ENCODE measurements at places on chromosomes 5 and 9.

GRCh38 chr5:35345222-35345621 is 114.9 kb upstream of the PRLR start:
- DNase-seq: no peak

- peak; percentile 55 for DNase-seq
Measured at GRCh38 chr5:54518146-54518817, 723 bp downstream of the SNX18 start.

GRCh38 chr5:62112689-62113228 is 193.2 kb upstream of the KIF2A start:
- DNase-seq: no peak

- no peak for DNase-seq
Measured at GRCh38 chr9:20476912-20477521, 145.3 kb downstream of the MLLT3 start.

DNA sequence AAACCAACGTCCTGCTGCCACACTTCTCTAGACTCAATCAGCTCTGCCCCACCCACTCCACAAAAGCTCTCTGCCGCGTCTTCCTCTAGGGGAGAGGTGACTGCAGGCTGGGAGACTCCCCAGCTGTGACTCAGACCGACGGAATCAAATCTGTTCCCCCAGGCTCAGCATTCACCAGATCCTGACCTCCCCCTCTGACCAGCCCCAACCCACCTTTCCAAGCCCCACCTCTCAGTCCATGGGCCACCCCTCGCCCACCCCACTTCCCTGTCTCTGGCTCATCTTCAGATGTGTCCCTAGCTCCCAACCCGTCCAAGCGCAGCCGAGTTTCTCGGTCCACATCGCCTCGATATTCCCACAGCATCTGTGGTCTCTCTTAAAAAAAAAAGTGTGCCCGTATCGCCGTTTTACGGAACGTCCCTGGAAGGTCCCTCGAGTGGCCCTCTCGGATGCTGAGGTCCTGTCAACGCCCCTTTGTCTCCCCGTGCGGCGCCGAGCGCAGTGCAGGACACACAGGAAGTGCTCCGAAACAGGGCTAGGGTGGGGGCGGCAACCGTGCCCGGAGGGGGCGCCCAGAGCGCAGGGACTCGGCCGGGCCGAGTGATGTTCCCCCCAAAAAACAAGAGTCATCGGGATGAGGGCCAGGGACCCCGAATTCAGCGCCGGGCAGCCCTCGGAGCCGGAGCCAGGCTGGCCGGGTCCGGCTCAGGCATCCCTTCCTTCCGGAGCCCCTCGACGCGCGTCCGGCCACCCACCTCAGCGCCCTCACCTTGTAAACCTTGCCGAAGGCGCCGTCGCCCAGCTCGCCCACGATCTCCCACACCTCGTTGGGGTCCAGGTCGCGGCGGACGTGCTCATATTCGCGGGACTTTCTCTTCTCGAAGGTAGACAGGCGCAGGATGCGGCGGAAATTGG is 649 bp downstream of the STK10 start:
- peak; percentile 78 for DNase-seq

DNA sequence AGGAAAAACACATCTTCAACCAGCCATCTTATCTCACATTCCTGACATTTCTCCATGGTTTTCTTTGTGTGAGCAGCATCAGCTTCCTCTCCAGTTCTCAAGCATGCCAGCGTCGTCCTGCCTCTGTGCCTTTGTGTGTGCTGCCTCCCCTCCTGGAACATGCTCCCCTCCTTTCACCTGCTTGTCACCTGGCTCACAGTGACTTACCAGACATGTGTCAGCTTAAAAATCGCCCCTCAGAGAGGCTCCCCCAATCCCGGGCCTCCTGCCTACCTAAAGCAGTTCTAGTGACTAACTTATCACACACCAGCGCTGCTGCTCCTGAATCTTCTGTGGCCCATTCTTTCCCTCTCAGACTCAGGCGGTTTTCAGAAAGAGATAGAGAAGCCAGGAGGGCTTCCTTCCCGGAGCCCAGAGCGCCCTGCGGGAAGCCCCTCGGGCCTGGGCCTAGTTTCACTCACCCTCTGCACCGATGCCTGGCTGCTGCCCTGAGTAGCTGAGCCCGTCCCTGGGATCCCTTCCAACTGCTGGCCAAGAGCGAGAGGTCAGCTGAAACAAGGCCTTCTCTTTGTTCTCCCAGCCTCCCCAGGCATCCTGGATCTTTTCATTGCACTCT is 51.1 kb upstream of the MVB12B start:
- no peak for DNase-seq

DNA sequence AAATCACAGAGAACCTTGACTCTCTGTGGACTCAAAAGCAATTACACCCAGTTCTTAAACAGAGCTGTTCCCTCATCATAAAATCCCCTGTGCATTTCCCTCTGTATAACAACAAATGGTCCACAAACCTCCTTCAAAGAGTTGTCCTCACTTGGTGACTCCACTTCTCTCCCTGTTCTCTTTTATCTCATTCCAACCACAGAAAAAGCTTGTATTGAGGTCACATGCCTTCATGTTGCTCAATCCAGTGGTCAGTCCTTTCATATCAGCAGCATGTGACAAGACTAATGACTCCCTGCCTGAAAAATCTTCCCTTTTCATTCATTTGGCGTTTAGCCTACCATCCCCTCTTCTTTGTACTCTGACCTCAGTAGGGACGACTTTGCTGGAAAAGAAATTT is 158.0 kb downstream of the DEPDC1B start:
- peak; percentile 18 for DNase-seq

DNA sequence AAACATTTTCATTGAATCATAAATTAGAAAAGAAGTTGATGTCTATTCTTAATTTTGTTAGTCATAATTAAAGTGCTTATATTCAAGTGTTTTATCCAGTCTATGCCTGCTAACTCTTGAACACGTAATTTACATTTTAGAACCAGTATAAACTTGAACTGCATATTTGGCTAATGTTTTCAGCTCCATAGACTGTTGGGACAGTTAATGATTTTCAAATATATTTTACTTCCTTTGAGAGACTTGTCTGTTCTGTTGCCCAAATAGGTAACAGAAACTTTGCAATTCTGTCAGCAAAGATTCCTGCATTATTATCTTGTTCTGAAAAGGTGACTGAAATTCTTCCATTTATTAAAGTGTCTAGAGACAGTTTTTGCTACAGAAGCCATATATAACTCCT is 7.8 kb downstream of the ITGA2 start:
- no peak for DNase-seq

- DNase-seq: no peak
Measured at GRCh38 chr9:115601434-115601833, 483.5 kb upstream of the TNC start.

DNA sequence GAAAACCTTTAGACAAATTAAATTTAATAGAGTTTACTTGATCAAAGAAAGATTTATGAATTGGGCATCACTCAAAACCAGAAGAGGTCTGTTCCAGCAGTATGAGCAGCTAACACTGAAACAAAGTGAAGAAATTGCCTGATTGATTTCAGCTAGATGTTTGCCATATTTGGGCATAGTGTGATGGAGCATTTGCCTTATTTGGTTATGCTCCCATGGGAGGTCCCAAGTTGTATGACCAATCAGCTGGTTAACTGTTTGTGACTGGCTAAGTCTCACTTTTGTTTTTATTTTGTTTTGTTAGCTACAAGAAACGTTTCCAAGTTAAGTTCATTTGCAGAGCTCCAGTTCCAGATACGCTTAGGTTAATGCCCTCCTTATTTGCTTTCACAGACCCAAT is 53.3 kb upstream of the LMNB1 start:
- DNase-seq: no peak

DNA sequence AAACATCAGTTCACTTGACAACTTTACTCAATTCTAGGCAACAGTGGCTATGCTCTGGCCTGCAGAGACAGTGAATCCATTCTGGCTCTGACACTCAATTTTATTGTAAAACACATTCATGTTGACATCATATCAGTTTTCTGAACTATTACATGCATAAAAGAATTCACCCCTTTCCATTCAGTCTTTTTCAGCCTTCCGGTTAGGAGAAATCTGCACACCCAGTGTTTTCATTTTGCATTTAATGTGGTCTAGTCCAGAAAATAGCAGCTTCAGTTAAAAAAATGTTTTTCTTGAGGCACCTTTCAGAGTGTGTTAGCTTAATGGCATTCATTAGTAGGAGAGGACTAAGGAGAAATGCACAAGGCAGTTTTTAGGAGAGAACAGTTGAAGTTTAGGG is 95.1 kb downstream of the PBX3 start:
- no peak for DNase-seq

- no peak for DNase-seq
Measured at GRCh38 chr9:99197124-99197630, 24.6 kb downstream of the ALG2 start.

DNA sequence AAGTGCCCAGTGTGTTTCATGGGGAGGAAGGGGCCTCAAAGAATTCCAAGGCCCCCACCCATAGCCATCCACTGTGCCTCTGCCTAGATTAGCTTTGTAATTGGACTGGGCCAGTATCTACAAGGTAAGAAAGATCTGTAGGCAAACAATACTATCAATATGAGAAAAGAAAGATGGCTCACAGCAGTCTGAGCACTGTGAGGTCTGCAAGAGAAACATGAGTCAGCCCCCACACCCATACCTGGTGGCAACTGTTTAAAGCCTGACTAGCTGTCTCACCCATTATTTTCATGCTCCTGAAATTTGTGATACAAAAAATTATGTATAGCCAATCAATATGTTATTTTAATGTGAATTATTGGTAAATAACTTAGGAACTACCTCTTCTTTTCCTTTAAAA is 10.0 kb upstream of the ZNF483 start:
- DNase-seq: no peak

DNA sequence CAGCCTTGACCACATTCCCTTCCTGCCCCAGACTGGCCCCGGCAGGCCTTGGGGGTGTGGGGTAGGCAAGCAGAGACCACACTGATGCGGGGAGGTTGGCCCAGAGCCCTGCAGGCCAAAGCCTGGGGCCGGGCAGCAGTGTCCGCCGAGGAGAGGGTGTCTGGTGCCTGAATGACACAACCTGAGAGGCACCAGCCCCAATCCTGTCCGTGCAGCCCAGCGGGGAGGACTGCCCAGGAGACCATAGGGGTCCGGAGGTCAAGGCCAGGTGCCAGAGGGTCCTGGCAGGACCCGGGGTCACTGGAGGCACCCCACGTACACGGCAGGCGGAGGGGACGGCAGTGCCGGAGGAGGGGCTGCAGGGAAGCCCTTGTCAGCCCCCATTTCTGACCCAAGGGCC is 5.6 kb upstream of the PTGDS start:
- no peak for DNase-seq

- no peak for DNase-seq
Measured at GRCh38 chr5:136907371-136907770, 542.0 kb upstream of the TRPC7 start.

GRCh38 chr5:177130211-177131018 is 3.2 kb upstream of the NSD1 start:
- DNase-seq: no peak

GRCh38 chr5:61245486-61245885 is 83.2 kb upstream of the SMIM15 start:
- no peak for DNase-seq

DNA sequence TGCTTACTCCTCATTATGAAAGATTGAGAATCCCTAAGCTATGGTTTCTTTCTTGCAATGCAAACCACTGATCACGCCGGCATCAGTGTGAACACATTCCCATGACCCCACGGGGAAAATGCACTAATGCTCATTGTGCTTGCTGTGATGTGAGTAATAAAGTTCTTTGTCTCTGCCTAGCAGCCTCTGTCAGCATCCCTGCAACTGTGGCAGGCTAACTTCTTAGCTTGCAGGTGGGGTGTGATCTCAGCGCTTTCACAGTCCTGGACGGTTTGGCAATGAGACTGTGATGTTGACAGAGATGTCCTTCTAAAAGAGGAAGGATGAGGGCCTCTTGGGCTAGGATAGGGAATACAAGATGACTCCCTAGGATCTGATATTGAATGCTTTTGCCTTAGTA is 1218.7 kb downstream of the EFNA5 start:
- no peak for DNase-seq

DNA sequence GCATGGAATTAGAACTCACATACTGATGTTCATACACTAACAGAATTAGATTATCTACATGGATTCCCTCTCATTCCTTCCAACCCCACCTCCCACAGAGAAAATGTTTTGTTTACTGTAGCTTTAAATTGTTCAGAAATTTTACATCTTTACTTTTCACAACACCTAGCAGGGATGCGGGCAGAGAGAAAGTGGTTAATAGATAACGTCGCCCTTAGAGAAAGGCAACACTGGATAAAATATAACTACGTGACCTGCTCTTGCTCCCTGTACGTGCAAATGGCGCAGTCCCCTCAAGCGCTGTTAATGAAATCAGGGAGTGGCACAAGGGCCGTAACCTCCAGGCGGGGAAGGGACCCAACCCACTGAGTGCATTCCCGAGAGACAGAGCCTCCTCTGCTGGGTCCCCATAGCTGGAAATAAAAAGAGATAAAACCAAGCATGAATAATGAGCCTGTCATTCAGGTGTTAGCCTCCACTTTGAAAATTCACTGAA is 125.3 kb upstream of the DAPK1 start:
- no peak for DNase-seq

DNA sequence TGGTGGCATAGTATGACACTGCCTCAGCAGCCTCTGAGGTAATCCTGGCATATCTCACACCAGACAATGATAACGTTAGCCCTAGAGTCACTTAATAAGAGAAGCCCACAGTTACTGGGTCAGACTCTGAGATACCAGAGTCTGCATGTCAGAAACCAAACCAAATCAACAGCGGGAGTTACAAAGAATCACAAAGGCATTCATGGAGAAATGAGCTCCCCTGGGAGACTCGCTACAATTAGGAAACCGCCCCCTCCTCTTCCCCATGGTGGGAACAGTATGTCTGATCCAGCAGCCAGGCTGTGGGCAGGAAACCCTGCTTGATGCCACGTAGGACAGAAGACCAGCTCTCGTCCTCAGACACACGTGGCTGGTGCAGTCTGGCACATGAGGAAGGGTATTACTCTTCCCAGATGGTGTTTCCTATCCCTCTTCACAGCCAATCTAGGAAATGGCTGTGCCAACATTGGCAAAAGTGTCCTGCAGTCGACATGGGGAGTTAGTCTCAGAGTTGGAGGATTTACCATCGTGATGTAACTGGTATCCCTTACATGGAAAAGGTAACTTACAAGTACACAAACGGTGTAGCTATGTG is 485.4 kb downstream of the ZNF608 start:
- no peak for DNase-seq

GRCh38 chr9:128702949-128703615 is 779 bp downstream of the PKN3 start:
- DNase-seq: peak; percentile 41

GRCh38 chr5:171954721-171955120 is 51.7 kb downstream of the FBXW11 start:
- no peak for DNase-seq

GRCh38 chr9:31585158-31585557 is 799.3 kb upstream of the ACO1 start:
- DNase-seq: no peak
